Colonic mucosa (tissue), 4 donors: ENCODE measurements at places on chromosomes 16 and 17. TPM values are rescaled to one million over a fixed set of nuclear protein-coding genes. Genes with fewer than 3 reads are reported as not detected.

GRCh38 chr16:55500530-55501011 is 8.3 kb upstream of the LPCAT2 start:
- no peak overlapping the region for H3K4me3 ChIP-seq
- no peaks in the 10 kb centered on the region for H3K27me3 ChIP-seq
- H3K4me1 ChIP-seq, result peaks cover 19% of the 10 kb centered on the region
- no peaks in the 10 kb centered on the region for H3K36me3 ChIP-seq
- DNase-seq, result peak; percentile 58
- no peak overlapping the region for H3K27ac ChIP-seq

DNA sequence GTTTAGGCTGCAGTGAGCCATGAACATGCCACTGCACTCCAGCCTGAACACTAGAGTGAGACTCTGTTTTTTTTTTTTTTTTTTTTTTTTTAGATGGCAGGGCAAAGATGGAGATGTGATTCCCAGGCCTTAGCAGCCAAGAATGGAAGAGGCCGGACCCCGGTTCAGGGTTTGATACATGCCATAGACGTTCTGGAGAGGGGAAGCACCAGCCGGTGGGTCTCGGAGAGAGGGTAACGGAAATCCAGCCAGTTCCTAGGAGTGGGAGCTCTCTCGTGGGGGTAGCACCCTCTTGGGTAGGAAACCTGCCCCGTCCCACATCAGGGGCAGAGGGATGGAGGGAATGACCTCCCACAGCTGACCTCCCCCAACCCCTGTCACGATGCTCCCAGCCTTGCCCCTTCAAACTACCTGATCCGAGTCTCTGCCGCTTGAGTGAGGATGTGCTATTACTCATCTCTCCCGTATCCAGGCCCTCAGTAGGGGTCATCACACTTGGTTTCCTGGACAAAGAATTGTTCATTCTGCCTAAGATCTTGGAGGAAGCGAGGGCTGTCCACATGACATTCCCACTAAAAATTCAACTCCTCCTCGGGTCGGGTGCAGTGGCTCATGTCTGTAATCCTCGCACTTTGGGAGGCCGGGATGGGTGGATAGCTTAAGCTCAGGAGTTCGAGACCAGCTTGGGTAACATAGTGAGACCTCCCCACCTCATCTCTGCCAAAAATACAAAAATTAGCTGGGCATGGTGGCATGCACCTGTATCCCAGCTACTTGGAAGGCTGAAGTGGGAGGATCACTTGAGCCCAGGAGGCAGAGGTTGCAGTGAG is 47.3 kb downstream of the MIS12 start:
- no peaks in the 10 kb centered on the region for H3K4me1 ChIP-seq
- H3K4me3 ChIP-seq, result no peak overlapping the region
- no peaks in the 10 kb centered on the region for H3K36me3 ChIP-seq
- no peak for DNase-seq
- no peak overlapping the region for H3K27ac ChIP-seq

DNA sequence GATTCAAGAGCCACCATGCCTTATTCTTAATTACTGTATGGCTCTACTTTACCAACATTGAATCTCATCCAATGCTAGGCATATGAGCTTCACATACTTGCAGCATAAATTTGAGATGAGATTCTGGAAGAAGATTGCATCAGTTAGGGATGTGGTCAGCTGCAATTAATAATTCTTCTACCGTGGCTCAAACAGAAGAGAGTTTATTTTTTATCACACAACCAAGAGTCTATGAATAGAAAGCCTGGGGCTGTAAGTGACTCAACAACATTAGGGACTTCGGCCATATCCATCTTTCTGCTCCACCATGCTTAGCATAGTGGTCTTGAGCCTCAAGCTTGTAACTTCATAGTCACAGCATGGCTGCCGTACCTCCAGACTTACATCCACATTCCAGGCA is 179.4 kb upstream of the IRX6 start:
- no peaks in the 10 kb centered on the region for H3K36me3 ChIP-seq
- no peak overlapping the region for H3K27ac ChIP-seq
- no peak for DNase-seq
- H3K4me3 ChIP-seq, result no peak overlapping the region
- H3K4me1 ChIP-seq, result no peaks in the 10 kb centered on the region
- no peaks in the 10 kb centered on the region for H3K27me3 ChIP-seq

- H3K27ac ChIP-seq, result no peak overlapping the region
- no peak overlapping the region for H3K4me3 ChIP-seq
- H3K27me3 ChIP-seq, result no peaks in the 10 kb centered on the region
- DNase-seq, result no peak
- H3K36me3 ChIP-seq, result no peaks in the 10 kb centered on the region
These were observed 141.3 kb downstream of the HS3ST3A1 start for GRCh38 chr17:13460261-13461000.

- no peaks in the 10 kb centered on the region for H3K36me3 ChIP-seq
- H3K4me1 ChIP-seq, result peaks cover 4% of the 10 kb centered on the region
- no peak overlapping the region for H3K27ac ChIP-seq
- DNase-seq, result no peak
- no peak overlapping the region for H3K4me3 ChIP-seq
These were observed 51.4 kb downstream of the RAP1GAP2 start for GRCh38 chr17:2847381-2848333.

DNA sequence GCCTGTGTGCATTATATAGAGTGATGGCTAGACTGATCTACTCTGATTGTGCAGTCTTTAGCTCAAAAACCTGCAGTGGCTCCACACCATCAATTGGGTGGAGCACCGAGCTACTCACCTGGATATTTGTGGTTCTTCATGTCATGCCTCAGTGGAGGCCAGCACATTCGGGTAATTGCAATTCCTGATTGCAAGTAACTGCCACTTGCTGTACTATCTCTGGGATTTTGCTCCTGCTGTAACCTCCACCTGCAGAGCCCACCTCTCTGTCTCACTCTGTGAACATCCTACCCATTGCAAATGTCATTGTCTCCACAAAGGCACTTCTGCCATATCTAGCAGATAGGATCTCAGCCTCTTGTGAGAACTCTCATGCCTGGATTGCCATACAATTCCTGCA is 1.7 kb upstream of the CCL1 start:
- no peaks in the 10 kb centered on the region for H3K36me3 ChIP-seq
- H3K4me3 ChIP-seq, result no peak overlapping the region
- H3K4me1 ChIP-seq, result no peaks in the 10 kb centered on the region
- H3K27ac ChIP-seq, result no peak overlapping the region

DNA sequence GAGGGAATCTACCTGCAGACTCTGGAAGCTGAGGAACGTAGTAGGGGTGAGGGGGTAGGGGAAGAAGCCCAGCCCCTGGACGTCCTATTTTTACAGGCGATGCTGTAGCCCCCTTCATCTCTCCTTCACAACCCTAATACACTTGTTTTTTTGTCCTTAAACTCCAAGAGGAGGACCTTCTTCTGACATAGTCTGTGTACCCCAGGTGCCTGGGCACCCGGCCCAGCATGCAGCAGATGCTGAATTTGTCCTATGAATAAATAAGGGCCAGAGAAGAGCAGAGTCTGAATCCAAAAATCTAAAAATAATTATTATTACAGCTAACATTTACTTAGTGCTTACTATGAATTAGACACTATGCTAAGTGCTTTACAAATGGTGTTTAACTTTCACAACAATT is 5.1 kb downstream of the KIF18B start:
- H3K27ac ChIP-seq, result no peak overlapping the region
- H3K36me3 ChIP-seq, result no peaks in the 10 kb centered on the region
- H3K4me3 ChIP-seq, result no peak overlapping the region
- no peak for DNase-seq
- H3K27me3 ChIP-seq, result no peaks in the 10 kb centered on the region
- H3K4me1 ChIP-seq, result no peaks in the 10 kb centered on the region

- H3K4me3 ChIP-seq, result no peak overlapping the region
- no peaks in the 10 kb centered on the region for H3K27me3 ChIP-seq
- H3K4me1 ChIP-seq, result no peaks in the 10 kb centered on the region
- no peak for DNase-seq
- H3K27ac ChIP-seq, result no peak overlapping the region
These were observed 7.3 kb upstream of the SMIM36 start for GRCh38 chr17:55518510-55518909.

GRCh38 chr17:3485481-3486068 is 9.8 kb downstream of the ASPA start:
- no peaks in the 10 kb centered on the region for H3K4me1 ChIP-seq
- DNase-seq, result no peak
- no peak overlapping the region for H3K4me3 ChIP-seq

DNA sequence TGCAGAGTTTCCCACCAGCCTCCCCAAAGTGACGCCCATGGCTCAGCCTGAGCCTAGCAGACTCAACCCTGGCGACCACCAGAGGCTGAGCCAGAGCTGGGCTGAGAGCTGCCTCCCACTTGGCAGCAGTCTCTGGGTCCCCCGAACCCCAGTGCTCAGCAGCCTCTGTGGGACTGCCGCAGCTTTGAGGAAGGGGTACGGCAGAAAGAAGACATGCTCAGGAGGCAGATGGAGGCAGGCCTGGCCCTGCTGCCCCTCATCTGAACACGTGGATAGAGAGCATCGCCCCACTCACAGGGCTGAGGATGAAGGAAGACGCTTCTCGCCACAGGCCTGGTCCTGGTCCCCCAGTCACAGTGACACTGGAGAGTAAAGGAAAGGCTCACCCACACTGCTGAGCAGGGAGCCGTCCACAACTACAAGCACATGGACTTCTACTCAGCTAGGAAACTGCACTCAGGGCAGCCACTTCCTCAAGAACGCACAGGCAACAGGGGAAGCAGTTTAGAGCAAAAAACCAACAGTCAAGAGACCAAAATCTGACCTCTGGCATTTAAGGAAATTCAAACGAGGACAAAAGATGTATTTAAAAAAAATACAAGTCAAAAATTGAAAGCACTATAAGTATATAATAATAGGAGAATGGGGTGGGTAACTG is 45.2 kb upstream of the GSG1L start:
- H3K27ac ChIP-seq, result no peak overlapping the region
- H3K4me1 ChIP-seq, result no peaks in the 10 kb centered on the region
- H3K4me3 ChIP-seq, result no peak overlapping the region
- H3K27me3 ChIP-seq, result no peaks in the 10 kb centered on the region
- DNase-seq, result no peak

DNA sequence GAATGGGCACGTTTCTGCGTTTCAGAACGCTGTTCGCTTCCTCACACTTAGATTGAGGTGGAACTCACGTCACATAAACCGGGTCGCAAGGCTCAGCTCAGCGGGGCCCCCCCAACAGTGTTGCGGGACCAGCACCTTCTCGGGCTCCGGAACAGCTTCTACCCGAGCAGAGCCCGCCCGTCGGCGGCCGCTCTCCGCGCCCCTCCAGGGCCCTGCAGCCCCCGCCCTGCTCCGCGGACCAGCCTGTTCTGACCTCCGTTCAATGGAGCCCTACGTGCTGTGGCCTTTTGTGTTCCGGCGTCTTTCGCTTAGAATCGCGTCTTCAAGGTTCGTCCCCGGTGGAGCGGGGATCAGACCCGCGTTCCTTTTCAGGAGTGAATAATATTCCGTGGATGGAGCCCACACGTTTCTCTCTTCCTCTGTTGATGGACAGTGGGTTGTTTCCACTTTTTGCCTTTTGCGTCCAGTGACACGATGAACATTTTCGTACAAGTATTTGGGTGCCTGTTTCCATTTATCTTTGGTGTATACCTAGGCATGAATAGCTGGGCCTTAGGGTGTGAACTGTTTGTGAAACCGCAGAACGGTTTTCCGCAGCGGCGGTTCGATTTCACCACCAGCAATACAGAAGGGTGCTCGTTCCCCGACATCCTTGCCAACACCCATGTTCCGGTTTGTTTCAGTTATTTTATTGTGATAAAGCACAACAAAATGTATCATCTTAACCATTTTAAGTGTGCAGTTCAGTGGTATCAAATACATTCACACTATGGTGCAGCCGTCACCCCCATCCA is 2.3 kb upstream of the SLC22A31 start:
- no peak for DNase-seq
- no peak overlapping the region for H3K27ac ChIP-seq
- H3K4me3 ChIP-seq, result no peak overlapping the region
- peaks cover 45% of the 10 kb centered on the region for H3K27me3 ChIP-seq

GRCh38 chr17:79747508-79748294 is 17.0 kb downstream of the ENPP7 start:
- no peak overlapping the region for H3K4me3 ChIP-seq
- H3K27ac ChIP-seq, result no peak overlapping the region
- peaks cover 29% of the 10 kb centered on the region for H3K27me3 ChIP-seq
- H3K4me1 ChIP-seq, result no peaks in the 10 kb centered on the region
- DNase-seq, result no peak
- no peaks in the 10 kb centered on the region for H3K36me3 ChIP-seq

DNA sequence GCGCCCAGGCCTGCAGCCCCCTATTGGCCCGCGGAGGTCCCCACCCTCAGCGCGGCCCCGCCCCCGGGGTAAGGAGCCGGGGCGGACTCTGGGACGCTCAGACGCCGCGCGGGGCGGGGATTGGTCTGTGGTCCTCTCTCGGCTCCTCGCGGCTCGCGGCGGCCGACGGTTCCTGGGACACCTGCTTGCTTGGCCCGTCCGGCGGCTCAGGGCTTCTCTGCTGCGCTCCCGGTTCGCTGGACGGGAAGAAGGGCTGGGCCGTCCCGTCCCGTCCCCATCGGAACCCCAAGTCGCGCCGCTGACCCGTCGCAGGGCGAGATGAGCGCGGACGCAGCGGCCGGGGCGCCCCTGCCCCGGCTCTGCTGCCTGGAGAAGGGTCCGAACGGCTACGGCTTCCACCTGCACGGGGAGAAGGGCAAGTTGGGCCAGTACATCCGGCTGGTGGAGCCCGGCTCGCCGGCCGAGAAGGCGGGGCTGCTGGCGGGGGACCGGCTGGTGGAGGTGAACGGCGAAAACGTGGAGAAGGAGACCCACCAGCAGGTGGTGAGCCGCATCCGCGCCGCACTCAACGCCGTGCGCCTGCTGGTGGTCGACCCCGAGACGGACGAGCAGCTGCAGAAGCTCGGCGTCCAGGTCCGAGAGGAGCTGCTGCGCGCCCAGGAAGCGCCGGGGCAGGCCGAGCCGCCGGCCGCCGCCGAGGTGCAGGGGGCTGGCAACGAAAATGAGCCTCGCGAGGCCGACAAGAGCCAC is at the start of gene NHERF1:
Gene NHERF1 (plus strand): TSS at position 100 of the 750 bp plus-strand sequence. CDS start 219 bp downstream, at position 319.
- H3K4me1 ChIP-seq, result peaks cover 23% of the 10 kb centered on the region
- no peaks in the 10 kb centered on the region for H3K27me3 ChIP-seq
- DNase-seq, result peak; percentile 96
- H3K27ac ChIP-seq, result peak within 1 kb of the TSS; percentile 81
- no peaks in the 10 kb centered on the region for H3K36me3 ChIP-seq
- H3K4me3 ChIP-seq, result peak within 1 kb of the TSS; percentile 85

The RRAD gene
- total RNA-seq, result 4.0 TPM

The IGF2BP1 gene
- 0.96 TPM for total RNA-seq

The SLC6A4 gene
- total RNA-seq, result 0.88 TPM
